ENCODE measurements at places on chromosomes 5 and 9.

DNA sequence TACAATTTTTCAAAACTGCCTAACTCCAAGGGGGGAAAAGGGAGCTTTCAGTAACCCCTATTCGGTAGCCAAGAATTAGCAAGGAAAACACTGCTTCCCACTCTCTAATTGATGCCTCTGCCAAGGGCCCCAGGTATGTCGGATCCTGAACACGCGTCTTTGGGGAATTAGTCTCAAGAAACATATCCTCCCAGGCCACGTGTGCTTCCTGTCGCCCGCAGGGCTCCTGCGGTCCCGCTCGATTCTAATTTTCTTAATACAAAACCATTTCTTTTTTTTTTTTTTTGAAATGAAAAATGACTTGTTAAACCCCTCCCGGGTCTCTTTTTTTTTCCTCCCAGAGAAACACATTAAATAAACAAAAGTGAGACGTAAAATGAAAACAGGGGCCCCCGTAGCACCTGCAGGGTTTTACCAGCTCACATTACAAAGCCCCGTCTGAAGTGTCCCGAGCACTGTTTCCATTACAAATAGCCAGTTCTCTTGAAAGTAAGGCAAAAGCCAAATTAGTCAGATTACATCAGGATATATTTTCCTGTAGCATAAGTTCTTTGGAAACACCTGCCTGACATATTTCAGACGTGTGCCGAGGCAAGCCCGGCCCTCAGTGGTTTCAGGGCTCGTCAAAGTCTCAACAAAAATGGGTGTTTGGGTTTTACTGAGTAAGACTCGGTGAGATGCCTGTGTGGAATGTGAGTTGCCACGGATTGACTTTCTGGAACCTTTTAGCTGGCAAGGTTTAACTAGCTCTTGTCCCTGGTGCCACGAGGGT, 21.5 kb downstream of the SMIM23 start:
- DNase-seq: no peak

- DNase-seq: no peak
Measured at GRCh38 chr9:124444166-124444565, 6.1 kb upstream of the ADGRD2 start.

DNA sequence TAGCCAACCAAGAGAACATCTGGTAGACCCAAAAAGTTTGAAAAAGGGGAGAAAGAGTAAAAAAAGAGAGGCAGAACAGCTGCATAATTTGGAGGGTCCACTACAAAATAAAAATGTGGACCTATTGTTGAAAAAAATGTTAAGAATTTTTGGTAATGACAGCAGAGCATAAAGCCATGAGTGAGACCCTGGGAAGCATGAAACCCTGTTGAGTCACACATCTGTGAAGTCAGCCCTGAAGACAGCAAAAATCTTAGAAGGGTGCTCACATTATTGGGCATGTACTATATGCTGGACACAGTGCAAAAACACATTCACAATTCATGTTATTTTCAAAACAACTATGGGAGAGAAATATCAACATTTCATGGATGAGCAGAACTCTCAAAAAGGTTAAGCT, 56.4 kb upstream of the LIFR start:
- no peak for DNase-seq

DNA sequence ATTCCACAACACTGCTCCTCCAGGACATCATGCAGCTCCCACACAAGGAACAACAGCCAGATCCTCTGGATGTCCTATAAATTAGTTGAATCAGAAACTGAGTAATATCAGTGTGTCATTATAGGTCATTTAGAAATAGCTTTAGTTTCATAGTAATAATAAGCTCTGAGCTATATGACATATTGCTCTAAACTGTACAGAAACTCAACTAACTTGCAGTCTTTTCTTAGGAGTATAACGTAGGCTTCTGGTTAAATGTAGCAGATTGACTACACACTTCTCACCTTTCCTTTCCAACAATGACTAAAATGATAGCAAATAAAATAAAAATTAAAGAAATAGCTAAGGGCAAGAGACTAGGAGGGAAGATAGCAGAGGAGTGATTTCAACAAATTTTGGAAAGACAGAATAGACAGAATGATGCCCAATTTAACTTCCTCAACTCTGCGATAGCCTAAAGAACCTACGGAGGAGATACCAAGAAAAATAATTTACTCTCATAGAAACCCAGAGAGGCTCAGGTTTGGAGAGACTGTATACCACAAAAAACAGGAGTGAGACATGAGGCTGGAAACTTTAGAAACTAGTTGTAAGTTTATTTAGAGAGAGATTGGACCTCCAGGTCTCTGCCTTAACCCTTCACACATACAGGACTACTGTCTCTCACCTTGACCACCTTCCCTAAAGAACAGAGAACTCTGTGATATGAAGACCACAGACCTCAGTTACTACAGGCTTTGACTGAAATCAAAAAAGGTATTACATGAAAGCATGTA, 193.7 kb downstream of the TSSK1B start:
- no peak for DNase-seq

DNA sequence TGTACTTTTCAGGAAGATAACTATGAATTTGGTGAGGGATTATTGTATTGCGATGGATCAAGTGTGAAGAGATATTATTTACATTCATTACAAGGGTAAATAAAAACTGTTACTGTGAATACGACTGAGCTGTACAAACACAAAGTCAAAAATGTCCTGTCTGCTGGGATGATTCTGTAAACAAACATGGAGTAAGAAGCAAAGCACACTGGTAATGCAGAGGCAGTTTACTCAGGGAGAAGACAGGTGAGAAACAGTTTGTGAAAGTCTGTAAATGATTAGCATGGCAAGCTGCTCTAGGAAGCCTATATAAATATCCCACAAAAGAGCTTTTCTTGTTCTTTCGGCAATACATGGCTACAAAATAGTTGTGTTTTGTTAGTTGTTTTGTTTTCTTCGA, 115.4 kb upstream of the GNA14 start:
- no peak for DNase-seq

GRCh38 chr5:178940569-178941360, at the start of gene ZNF454:
Gene ZNF454, plus strand, starts transcription at chr5:178941198. Its CDS starts 1,594 bp downstream, at chr5:178942792.
- no peak for DNase-seq

DNA sequence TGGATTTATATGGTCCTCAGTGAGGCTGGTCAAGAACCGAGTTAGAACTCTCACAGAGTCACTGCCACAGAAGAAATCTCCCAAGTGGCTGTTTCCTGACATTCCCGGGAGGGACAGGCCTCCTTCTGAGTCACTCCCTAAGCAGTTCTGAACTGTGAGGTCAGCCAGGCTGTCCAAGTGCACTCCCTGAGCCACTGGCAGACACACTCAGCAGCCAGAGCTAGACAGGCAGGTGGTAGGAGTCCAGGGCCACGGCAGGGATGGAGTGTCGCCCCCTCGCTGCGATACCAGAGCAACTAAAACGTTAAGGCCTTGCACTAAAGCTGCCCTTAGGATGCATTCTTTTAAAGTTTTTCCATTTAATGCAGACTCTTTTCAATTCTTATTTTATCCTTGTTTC, 3.4 kb downstream of the IL4 start:
- peak; percentile 70 for DNase-seq

- no peak for DNase-seq
Measured at GRCh38 chr5:142658278-142658677, 27.6 kb downstream of the FGF1 start.

DNA sequence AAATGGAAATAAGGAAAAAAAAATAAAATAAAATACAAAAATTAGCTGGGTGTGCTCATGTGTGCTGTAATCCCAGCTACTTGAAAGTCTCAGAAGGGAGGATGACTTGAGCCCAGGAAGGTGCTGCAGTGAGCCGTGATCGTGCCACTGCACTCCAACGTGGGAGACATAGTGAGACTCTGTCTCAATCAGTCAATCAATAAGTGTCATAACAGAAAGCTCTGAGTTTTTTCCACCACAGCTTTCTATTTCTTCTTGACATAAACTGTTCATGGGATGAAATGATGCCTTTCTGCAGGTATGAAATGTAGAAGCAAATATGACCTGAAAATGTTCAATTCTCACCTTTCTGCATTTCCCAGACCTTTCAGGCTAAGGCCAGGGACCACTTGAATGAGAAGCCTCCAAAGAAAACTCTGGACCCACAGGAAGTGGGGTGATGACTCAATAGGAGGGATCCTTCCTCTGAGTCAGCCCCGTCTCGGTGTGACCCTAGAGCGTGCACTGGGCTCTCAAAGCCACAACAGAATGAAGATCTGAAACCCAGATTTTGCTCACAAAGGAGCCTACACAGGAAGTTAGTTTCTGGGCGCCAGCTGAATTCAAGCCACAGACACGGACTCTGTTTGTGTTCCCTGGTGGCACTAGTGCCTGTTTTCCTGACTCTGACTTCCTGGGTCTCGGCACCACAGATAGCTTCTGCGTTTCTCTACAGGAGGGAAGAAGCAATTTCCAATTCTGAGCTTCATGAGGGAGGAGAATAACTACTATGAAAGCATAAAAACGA, 62.0 kb downstream of the ANKH start:
- DNase-seq: peak; percentile 94

DNA sequence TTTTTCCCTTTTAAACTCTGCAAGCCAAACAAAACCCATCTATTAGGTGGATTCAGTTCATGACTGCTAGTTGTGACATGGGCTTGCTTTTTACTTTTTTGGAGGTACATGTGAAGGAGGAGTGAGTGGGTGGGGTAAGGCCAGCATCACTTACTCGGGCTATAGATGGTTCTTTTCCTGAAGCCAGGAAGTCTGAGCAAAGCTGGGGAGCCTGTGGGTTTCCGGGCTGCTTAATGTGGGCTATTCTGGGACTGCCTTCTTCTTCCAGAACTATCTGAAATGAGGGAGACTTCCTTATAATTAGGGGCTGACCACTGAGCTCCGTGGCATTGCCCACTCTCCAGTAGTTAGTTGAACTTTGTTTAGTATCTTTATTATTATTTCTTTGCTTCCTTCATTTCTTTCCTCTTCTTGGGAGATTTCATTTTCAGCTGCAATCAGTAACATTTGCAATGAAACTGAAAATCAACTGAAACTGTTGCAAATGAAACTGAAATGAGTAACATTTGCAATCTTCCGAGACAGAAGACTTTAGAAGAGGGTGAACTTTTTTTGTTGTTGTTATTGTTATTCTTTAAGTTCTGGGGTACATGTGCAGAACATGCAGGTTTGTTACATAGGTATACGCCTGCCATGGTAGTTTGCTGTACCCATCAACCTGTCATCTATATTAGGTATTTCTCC, 204.9 kb downstream of the LRRC70 start:
- DNase-seq: no peak

DNA sequence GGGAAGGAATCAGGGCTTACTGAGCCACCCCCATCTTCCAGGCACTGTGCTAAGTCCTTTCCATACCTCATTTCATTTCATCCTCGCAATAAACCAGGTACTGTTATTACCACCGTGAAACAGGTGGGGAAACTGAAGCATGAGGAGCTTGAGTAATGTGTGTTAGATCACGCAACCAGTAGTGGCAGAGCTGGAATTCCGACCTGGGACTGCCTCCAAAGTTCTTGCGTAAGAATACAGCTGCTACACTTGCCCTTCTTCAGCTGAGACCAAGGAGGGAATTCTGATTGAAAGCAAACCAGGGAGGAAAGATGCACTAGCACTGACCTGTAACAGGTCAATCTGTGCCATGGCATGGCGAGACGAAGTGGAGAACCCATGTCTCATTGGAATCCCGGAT, 113.4 kb upstream of the MSX2 start:
- DNase-seq: no peak

GRCh38 chr9:78539188-78539587, 242.3 kb downstream of the PSAT1 start:
- DNase-seq: no peak

- no peak for DNase-seq
Measured at GRCh38 chr5:37787742-37788141, 52.1 kb downstream of the GDNF start.

- DNase-seq: no peak
Measured at GRCh38 chr5:179755022-179755421, 22.4 kb downstream of the MAML1 start.

GRCh38 chr5:142839711-142840346, 69.7 kb downstream of the ARHGAP26 start:
- no peak for DNase-seq

- DNase-seq: no peak
Measured at GRCh38 chr5:50697739-50698138, 31.3 kb downstream of the PARP8 start.

GRCh38 chr5:178291161-178291561, 58.6 kb upstream of the PHYKPL start:
- no peak for DNase-seq

GRCh38 chr5:135545099-135545498, 9.3 kb upstream of the NEUROG1 start:
- no peak for DNase-seq

DNA sequence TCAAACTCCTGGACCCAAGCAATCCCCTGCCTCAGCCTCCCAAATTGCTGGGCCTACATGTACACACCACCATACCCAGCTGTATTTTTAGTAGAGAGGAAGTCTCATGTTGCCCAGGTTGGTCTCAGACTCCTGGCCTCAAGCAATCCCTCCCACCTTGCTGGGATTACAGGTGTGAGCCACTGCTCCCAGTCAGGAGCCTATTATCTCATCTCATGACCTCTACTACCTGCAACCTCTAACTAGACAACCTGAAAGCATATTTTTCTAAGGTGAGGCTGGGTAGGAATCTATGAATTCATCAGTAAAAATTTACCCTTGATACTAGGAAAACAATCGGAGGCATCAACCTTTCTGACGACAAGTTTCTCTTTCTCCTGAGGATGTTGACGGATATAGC, 10.0 kb downstream of the FAM13B start:
- DNase-seq: no peak

- no peak for DNase-seq
Measured at GRCh38 chr5:26948921-26949320, 89.5 kb downstream of the CDH9 start.

- no peak for DNase-seq
Measured at GRCh38 chr5:172898218-172898842, 60.9 kb upstream of the RPL26L1 start.

DNA sequence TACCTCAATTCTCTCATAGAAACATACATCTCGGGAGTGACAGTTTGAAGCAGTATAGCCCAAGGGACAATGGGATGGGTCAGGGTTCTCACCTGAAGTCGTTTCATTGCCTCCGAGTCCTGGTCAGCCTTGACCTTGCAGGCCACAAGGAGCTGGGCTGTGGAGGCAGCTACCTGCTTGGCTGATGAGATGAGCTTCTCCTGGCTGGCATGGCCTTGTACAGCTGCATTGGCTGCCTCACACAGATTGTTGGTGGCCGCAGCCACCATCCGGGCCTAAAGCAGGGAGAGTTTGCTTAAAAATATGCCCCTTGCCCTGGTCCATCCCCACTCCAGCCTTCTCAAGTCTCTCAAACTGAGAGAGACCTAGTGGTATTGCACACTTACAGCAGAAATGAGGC, 8.5 kb upstream of the TPM2 start:
- DNase-seq: no peak

DNA sequence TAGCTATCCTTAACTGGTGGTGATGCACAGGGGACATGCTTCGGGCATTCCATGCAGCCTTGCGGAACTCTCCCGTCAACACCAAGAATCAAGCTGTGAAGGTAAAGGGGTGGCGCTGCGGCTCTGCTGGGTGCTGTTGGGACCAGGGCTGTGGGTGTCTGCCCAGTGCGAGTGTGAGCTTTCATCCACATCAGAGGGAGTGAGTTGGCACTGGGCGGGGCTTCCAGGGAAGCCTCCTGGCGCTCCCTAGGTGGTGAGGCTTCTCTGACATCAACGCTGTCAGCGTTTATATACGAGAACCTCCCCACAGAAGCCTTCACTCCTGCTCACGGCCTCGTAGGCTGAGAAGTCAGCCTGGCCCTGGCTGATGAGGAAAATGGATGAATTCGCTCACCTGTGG, 11.7 kb downstream of the ARPC5L start:
- peak; percentile 74 for DNase-seq

- no peak for DNase-seq
Measured at GRCh38 chr5:22699319-22699718, 153.8 kb downstream of the CDH12 start.

- DNase-seq: no peak
Measured at GRCh38 chr5:139251281-139251687, 42.3 kb upstream of the MATR3 start.
